ENCODE measurements at places on chromosomes 11 and 22.
A peak's percentile ranks its signal among the peaks of the same experiment; 100 is the strongest.

GRCh38 chr11:8566613-8567210, 27.3 kb downstream of the STK33 start:
- peak; percentile 43 for ATAC-seq

- no peak for ATAC-seq
These were observed 6.1 kb downstream of the PI4KA start for GRCh38 chr22:20852503-20852902.

DNA sequence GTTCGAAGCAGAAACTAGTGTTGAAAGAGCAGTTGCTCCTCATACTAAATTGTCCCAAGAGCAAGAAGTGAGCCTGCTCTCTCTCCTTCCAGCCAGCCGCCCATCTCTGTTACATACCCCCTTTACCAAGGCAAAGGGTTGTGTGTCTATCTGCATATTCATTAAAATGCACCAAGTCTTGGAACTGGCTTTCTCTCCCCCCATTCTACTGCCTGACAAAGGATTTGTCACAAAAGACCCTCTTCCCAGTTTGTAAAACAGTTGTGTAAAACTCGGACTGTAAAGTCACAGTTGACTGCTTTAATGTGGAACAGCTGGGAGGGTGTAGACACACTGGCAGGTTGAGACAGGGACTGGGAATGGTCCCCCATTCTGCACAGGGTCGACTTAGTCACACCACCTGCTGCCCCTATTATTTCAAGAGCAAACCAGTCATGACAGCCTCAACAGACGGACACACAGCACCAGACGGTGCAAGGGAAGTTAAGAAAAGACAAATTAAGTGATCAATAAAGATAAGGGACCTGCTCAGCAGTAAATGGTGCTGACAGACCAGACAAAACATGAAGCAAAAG, 60.0 kb upstream of the HTATIP2 start:
- ATAC-seq: no peak

DNA sequence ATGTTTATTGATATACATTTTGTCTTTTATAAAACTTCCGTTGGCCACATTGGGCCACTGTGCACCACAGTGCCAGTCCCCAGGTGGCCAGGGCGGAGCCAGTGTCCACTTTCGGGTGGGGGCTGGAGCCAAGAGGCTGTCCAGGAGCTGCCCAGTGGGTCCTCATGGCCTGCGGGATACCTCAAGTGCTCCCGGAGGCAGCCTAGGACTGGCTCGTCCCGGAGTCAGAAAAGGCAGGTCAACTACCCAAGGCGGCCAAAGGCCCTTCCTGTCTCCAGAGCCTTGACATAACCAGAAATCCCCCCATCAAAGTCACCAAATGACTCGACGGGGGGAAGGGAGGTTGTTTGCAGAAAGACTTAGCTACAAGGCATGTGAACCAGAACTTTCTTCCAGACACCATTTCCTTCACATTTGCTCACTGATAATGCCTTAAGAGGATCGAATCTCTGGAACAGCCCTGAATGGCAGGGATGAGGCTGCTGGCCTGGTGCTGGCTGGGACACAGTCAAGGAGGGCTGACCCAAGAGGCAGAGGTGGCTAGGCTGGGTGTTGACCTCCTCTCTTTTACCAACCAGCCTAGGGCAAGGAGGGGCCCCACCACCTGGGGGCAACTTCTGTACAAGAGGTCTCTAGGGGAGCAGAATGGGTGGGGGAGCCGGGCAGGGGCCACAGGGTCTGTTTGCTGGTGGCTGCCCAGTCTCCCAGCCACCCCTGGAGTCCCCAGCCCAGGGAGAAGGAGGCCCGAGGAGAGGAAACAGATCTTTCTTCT, 8.4 kb downstream of the MRGPRF start:
- ATAC-seq: no peak

GRCh38 chr11:102437727-102438126, 14.8 kb downstream of the TMEM123 start:
- ATAC-seq: no peak

GRCh38 chr11:96277696-96278038, 65.3 kb downstream of the MAML2 start:
- no peak for ATAC-seq
